ENCODE measurements at places on chromosomes 3 and 15.
A peak's percentile ranks its signal among the peaks of the same experiment; 100 is the strongest.

DNA sequence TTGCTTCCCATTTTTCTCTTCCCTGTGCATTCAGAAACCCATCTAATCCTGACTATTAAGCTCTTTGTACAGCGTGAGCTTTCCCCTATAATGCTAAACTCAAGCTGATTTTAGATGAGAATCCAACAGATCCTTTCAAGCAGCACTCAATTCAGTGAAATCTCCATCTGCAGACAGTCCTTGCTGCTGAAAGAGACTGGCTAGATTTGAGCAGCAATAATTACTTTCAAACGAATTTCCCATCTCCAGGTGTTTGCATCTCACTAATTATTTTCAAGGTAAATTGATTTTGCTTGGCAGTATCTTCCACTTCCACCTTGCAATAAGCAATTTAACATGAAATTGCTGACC lies 49.5 kb upstream of the SLC7A14 start:
- no peak for DNase-seq

DNA sequence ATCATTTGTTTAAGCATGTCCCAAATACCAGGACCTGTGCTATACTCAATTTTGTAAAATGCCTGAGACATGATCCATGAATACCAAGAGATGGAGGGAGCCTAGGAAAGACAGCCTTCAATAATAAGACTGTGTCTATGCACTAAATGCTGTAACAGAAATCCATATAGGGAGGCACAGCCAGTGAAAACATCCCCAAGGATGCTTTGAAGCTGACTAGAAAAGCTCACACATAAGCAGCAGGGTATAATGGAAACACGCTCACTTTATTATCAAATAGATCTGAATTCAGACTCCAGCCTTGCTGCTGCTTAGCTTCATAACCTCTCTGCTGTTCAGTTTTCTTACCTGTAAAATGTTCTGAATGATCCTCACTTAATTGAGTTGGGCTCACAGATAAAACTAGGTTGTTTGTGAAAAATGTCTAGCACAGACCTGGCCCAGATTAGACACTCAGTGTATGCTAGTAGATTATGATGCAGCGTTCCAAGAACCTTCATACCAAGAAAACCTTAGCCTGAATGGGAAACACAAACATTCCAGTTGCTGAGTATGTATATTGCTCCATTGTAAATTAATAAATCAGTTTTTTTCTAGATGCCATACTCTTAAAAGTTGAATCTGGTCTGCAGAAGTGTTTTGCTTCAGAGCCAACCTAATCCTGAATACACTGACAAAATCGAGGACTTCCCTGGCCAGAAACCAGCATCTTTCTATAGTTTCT lies 3.8 kb upstream of the LARP6 start:
- no peak for DNase-seq

DNA sequence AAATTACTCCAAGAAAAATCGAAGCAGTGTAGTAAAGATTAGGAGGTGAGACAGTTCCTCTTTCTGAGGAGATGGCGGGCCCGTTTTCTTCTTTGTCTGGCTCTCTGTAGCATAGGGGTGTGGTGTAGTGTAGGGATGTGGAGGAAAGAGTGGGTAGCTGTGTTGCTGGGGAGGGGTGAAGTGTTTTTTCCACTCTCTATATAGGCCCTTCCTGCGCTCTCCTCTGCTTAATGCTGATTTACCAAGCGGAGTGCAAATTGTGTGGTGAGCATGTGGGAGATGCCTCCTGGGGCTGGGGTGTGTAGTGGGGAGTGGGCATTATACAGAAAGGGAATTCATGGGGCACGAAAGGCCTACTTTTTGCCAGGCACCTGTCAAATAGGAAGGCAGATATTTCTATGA lies 94.9 kb downstream of the ST6GAL1 start:
- no peak for DNase-seq

- no peak for DNase-seq
These were observed 152.9 kb downstream of the SLCO3A1 start for GRCh38 chr15:92006186-92007028.

GRCh38 chr3:171374260-171374659 lies 85.9 kb downstream of the TNIK start:
- no peak for DNase-seq

DNA sequence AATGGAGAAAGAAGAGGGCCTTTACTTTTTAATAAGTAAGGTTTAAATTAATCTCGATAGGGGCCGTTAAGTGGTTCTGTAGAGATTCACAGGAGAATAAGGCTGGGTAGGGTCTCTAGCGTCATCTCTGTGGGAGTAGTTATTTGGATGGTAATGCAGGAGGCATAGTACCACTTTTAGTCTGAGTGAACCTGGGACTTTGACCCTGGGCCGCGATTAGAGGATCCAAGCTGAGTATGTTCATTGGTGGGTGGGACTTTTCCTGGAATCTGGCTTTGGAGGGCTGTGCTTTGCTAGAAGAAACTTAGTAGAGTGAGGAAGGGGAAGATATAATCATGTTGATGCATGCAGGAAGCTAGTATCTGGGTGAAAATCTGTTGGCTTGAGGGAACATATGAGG lies 4.0 kb downstream of the LPP start:
- no peak for DNase-seq

GRCh38 chr3:118116991-118117390 lies 917.7 kb downstream of the IGSF11 start:
- DNase-seq, result no peak

- DNase-seq, result no peak
These were observed 28.9 kb upstream of the RASGRP1 start for GRCh38 chr15:38593524-38593923.

- no peak for DNase-seq
These were observed 59.0 kb downstream of the MGLL start for GRCh38 chr3:127763337-127763736.

DNA sequence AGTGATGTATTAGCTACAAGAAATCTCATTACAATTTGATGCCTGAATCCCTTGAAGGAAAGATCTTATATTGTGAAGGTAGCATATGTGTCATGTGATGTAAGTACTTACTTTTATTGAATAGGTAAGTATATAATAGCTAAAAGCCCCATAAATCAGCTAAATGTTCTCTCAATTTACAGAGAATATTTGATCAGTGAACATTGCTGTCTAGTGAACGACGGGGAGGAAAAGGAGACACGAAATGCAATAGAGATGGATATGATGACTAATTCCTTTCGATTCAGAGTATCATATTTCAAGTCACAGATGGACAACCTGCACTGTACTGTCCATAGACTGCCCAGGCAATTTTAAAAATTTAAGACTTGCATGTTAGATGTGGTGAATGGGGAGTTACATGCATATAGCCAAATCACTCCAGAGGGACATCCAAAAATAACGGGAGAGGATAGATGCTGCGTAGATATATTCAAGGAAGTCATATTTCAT lies 462.1 kb upstream of the CDIN1 start:
- no peak for DNase-seq

- peak; percentile 91 for DNase-seq
These were observed 90.9 kb upstream of the CHD2 start for GRCh38 chr15:92809064-92809879.

DNA sequence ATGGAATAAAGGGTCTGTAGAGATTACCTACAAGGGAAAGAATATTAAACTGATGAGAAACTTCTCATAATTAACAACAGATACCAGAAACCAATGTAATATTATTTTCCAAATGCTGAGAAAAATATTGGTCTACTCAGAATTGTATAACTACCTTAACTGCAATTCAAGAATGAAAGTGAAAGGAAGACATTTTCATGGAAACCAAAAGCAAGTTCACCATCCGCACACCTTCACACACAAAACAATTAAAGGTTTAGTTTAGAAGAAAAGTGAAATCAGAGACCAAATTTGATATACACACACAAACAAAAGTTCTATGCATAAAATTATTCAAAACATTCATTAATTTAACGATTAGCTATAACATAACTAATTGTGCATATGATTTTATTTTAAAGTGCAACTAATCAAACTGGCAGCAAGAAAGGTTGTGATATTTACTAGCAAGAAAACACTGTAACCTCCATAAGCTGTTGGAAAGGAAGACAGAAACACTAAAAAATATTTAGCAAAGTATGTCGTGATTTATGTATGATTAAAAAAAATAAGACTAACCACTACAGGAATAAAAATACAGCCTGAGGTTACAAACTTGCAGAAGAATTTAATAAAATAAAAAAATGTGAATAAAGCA lies 395.5 kb downstream of the FGF12 start:
- no peak for DNase-seq

DNA sequence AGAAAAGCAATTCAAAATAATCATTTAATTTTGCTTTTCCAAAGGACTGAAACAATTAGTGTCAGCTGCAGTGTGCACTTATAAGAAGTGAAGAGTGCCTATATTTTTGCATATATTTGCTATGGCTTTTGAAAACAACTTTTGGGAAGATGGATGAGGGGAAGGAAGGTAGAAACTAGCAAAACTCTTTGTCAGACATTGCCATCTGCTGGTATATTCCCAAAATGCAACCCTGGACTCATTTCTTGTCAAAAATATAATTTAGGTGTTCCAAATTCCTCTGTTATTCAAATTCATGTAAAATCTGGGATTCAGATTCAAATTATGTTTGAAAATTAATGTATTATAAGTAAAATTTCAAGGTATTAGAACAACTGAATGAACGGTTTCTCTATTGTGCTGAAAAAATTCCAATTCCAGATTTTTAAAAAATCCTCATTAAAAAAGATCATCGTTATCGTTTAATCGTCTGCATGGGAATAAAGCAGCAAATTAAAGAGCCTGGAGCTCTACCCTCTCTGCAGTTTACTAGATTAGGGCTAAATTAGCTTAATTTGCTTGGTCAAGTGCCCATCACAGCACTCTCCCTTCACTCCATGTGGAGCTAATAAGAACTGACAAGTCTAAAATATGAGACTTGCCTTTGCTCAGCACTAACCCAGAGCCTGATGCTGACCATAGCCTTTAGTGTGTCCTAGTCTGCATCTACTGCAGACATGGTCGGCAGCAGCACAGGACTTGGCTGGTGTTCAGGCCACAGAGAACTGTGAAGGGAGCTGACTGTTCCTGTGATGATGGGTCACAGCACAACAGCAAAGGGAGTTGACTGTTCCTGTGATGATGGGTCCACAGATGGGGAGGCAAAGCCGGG lies 67.9 kb upstream of the MITF start:
- DNase-seq, result no peak

DNA sequence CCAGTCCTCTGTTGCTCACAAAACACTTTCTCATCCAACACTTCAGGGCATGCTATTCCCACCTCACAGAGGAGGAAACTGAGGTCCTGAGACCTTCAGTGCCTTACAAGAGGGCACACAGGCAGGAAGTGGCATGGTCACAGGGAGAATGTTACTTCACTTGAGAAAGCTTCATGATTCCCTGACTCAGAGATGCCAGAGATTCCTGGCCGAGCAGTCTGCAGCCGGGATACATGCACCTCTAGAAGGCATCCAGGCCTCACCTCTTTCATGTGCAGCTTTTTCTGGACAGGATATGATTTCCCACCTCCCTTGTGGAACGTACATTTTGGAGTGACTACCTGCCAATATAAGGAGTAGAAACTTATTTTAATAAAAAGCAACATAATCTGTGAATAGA lies 2.8 kb upstream of the SST start:
- DNase-seq, result no peak

DNA sequence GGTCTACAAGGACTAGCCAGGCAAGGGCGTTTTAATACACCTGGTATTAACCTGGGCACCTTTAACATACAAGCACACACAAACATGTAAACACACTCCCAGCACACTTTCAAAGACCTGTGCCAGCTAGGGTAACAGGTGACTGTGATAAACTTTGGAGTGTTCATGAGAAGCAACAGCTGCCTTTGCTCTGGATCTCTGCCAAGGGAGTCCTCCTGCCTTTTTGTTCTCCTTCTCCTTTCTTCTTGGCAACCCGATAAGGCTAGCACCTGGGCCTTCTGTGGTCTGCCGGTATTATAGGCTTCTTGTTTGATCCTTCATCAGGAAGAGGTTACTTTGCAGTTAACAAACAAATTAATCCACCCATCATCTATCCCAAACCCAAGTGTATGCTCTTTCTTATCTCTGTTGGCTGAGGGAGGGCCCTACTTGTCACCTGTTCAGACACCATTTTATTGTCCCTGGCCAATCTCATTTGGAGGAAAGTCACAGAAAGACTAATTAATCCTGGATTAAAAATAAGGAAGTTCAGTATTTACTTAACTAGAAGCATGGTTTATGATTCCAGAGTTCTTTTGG lies at the start of gene RETNLB:
RETNLB (minus strand) TSS at position 7 of the 579 bp plus-strand sequence. CDS start 225 bp downstream, outside the sequence.
- peak; percentile 77 for DNase-seq

GRCh38 chr3:40505599-40506462 lies at the start of gene ZNF620:
TSS of gene ZNF620 (plus strand) at chr3:40506039. CDS start at chr3:40506353, 314 bp downstream.
- peak; percentile 85 for DNase-seq

DNA sequence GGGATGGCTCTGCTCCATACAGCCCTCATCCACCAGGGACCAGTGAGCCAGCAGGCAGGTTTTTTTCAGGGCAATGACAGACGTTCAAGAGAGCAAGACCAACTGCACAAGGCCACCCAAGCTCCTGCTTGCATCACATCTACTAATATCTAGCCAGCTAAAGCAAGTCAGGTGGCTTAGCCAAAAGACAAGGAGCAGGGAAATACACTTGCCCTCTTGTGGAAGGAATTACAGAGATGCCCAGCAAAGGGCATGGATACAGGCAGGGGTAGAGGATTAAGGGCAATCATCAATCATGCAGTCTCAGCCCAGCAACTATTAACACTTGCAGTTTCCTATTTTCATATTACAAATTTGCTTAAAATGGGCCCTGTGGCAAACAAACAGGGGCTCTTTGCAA lies 81.5 kb upstream of the NTRK3 start:
- no peak for DNase-seq

DNA sequence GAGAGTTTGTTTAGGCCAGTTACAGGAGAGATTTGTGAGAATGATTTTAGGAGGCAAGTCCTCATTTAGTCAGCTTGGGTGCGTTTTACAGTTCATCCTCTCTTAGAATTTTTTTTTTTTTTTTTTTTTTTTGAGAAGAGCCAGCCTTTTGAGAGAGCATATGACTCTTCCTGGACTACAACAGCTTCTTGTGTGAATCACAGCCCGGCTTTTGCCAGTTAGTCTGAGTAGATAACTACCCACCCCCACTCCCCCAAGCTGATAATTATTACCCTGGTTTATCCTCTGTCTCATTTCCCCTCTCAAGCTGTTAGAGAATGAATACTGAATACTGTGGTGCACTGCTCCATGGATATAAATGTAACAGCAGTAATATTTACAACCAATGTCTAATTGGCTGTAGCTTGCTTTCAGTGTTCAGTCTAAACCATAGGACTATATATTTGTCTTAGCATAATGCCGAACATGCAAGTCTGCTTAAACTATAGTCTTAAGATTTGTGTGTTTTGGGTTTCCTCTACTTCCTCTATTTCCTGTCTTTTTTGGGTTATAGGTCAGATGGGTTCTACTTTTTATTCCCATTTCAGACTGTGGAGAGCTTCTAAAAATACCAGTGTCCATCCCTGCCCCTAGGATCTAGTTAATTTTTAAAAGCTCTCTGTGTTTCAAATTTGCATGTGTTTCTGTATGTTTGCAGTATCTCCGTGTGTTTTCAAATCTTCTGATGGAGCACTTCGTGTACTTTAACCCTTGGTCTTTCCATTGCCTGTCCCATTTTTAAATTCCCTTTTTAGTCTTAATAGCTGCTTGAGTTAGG lies 8.0 kb downstream of the CHD2 start:
- no peak for DNase-seq

DNA sequence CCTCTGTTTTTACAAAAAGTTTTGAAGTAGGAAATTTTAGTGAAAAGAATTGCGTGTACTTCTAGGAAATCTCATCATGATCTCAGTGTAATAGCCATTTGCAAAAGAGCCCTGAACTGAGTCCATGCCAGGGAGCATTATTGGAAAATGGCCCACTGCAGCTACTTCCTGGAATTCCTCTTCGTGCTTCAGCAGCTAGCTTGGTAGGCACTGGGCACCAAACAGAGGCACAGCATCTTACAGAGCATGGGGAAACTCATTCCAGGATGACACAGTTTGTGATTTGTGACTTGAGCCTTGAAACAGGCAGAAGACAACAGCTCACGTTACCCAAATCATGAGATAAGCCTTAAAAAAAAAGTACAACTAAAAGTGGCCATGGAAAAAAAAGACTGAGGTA lies 179.1 kb downstream of the WDR72 start:
- no peak for DNase-seq
